RKO (cell line): ENCODE measurements at places on chromosomes 12 and 14.
A peak's percentile ranks its signal among the peaks of the same experiment; 100 is the strongest.

GRCh38 chr14:80216818-80217217 is 5.5 kb upstream of the DIO2 start:
- DNase-seq = no peak

GRCh38 chr14:59215322-59215721 is 26.9 kb downstream of the DAAM1 start:
- DNase-seq = no peak

GRCh38 chr12:59403259-59403932 is 192.4 kb upstream of the SLC16A7 start:
- DNase-seq = peak; percentile 63

DNA sequence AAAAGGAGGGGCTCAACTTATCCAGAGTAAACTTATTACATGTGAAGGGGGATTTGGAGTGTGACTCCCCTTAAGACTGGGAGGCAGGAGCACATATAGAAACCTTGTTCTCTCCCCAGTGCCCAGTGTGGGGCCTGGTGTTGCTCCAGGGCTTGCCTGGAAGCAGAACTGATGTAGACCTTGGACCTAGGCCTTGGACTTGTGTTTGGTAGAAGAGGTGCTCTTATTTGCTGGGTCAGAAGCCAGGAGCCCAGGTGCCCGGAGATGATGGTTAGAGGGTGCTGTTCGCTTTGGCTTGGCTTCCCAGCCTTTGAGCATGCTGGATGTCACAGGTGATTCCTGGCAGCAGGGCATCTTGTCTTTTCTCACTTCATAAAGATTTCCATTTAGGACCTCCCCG is 110.4 kb downstream of the SMOC1 start:
- DNase-seq = no peak

- no peak for DNase-seq
Measured at GRCh38 chr14:34046799-34047520, 96.1 kb upstream of the EGLN3 start.

- DNase-seq = no peak
Measured at GRCh38 chr14:101982621-101983020, 18.2 kb downstream of the DYNC1H1 start.

DNA sequence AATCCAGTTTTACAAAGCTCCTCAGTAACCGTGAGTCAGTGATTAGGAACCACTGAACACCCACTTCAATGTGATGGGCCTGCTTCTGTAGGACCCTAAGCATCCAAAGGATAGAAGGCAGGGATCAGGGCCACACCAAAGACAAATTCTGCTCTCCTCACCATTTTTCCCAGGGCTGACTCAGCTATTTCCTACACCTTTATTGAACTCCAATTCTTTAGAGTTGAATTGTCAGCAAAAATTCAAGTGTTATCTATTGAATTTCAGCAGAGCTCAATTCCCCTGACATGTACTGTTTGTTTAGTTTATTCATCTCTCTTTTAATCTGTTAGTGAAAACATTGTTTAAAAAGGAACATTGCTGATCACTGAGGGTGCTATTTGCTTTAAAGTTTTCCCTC is 457.7 kb upstream of the TMPO start:
- no peak for DNase-seq
